Stimulated activated CD8-positive, alpha-beta memory T cell treated with anti-CD3 and anti-CD28 coated beads, Interleukin-7, amount 100 ng/mL, for 48 hours (primary cell): ENCODE measurements at places on chromosomes 2 and 18.

- DNase-seq: no peak
Measured at GRCh38 chr2:99554238-99554637, 64.4 kb upstream of the REV1 start.

- DNase-seq: no peak
Measured at GRCh38 chr2:76946631-76947145, 575.5 kb downstream of the LRRTM4 start.

DNA sequence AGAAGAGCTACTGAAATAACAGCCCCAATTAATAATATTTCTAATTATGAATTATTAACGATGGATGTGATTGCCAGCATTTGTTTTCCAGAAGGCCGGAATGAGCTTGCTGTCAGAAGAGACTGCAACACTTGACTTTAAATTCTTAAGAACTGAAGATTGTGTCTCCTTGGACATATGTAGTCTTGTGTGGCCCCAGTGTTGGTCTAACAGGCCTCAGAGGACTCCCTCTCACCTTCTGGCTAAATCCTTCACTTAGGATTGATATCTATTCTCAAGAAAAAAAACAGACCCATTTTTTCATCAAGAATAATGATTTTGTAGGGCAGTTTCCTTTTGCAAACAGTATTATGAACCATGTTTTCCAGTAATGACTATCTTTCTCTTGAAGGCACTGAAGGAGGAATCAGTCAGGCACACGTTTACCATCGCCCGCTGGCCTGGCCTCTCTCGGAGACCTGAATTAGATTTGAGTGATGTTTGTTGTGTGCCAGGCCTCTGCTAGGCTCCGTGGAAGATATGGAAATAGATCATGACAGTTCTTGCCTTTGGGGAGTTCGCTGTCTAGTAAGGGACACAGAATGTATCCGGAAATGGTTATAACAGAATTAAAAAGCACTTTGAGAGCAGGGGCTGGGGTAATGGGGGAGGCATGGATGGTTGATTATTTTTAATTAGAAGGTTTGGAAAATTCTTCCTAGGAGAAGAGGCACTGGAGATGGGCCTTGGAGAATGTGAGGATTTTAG is 258.0 kb downstream of the MYCN start:
- no peak for DNase-seq

DNA sequence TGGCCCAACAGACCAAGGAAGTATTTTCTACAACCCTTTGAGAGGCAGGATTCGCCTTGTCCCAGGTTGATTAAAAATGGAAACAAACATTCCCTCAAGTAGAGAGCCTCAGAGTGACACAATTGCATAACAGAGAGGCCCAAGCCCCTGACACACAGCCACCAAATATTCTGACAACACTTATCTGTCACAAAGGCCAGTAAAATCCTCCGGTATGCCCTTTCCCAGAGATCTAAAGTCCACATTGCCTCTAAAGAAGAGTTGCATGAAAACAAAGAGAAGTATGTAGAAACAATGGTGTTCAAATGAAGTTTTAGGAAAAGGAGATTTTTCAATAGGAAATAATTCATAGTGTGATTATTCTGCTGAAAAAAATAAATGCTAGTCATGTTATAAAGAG is 32.1 kb downstream of the DSEL start:
- DNase-seq: no peak

GRCh38 chr2:194723446-194723845 is 933.6 kb upstream of the SLC39A10 start:
- no peak for DNase-seq

GRCh38 chr2:129912871-129913694 is 66.4 kb upstream of the RAB6C start:
- no peak for DNase-seq

GRCh38 chr18:48404716-48405507 is 4.3 kb downstream of the ZBTB7C start:
- no peak for DNase-seq

DNA sequence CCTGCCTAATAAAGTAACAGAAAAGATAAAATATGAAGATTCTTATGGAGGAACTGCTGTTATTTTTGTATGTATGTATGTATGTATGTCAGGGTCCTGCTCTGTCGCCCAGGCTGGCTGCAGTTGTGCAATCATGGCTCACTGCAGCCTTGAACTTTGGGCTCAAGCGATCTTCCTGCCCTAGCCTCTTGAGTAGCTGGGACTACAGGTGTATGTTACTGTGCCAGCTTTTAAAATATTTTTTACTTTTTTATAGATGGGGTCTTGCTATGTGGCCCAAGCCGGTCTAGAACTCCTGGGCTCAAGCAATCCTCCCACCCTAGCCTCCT is 26.7 kb downstream of the ANKRD29 start:
- DNase-seq: no peak

DNA sequence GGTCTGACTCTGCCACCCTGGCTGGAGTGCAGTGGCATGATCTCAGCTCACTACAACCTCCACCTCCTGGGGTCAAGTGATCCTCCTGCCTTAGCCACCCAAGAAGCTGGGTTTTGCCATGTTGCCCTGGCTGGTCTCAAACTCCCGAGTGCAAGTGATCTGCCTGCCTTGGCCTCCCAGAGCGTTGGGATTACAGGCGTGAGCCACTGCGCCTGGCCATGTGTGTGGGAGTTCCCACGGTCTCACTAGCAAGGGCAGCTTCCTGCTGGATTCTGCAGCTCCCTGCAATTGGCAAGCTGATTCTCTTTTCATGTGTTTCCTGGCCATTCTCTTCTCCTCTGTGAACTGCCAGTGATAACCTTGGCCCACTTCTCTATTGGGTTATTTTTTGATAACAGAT is 84.0 kb downstream of the USP40 start:
- no peak for DNase-seq

DNA sequence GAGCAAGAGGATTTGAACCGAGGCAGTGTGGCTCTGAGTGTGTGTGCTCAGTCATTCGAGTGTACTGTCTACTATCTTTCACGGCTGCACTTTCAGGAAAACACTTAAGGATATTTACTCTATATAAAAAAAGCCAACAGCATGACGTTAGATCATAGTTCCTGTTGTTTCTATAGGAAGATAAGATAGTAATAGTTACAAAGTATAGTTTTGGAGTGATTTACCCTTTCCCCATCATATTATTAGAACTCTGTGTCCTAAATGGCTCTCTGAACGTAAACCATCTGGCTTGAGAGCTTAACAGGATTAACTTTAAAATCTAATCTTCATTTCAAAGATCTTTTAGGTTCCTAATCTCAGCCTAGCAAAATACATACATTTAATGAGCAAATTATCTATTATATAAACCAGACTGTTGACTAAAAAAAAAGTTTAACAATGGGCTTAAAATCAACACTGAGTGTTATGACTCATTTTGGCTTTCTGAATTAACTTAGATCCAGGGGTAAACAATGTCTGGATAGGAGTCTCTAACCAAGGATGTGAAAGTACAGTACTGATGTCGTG is 150.3 kb upstream of the DNMT3A start:
- DNase-seq: no peak
